ENCODE measurements at places on chromosomes 13 and 19. TPM values are rescaled to one million over a fixed set of nuclear protein-coding genes. Genes with fewer than 3 reads are reported as not detected.

The KDELR1 gene
- total RNA-seq, result 88.1 TPM

The RFXAP gene
- 13.0 TPM for total RNA-seq

The MEIS3 gene
- 0.63 TPM for total RNA-seq

The SERPINE3 gene
- not detected for total RNA-seq

The ZNF439 gene
- total RNA-seq, result 4.8 TPM

The TEX26 gene
- not detected for total RNA-seq

GRCh38 chr13:111027458-111028439, 87.4 kb upstream of the ARHGEF7 start:
- no peak overlapping the region for H3K4me3 ChIP-seq
- H3K27ac ChIP-seq, result no peak overlapping the region
- H3K27me3 ChIP-seq, result peaks cover 26% of the 10 kb centered on the region

DNA sequence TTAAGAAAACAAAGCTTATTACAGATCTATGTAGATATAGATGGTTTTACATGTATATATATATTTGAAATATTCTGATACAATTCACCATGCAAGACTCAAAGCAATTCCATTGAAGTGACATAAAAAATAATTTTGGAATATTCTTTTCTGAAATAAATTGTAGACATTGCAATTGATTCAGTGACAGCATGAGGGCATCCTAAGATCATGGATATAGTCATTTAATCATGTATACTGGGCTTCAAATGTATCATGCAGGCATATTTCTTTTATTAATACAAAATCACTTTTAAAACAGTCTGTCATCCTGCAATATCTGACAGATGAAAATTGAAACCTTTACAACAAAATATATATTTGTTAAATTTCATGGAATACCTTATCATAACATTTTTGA, 286.7 kb upstream of the SLITRK6 start:
- H3K4me1 ChIP-seq, result no peaks in the 10 kb centered on the region
- H3K27me3 ChIP-seq, result no peaks in the 10 kb centered on the region
- H3K27ac ChIP-seq, result no peak overlapping the region

DNA sequence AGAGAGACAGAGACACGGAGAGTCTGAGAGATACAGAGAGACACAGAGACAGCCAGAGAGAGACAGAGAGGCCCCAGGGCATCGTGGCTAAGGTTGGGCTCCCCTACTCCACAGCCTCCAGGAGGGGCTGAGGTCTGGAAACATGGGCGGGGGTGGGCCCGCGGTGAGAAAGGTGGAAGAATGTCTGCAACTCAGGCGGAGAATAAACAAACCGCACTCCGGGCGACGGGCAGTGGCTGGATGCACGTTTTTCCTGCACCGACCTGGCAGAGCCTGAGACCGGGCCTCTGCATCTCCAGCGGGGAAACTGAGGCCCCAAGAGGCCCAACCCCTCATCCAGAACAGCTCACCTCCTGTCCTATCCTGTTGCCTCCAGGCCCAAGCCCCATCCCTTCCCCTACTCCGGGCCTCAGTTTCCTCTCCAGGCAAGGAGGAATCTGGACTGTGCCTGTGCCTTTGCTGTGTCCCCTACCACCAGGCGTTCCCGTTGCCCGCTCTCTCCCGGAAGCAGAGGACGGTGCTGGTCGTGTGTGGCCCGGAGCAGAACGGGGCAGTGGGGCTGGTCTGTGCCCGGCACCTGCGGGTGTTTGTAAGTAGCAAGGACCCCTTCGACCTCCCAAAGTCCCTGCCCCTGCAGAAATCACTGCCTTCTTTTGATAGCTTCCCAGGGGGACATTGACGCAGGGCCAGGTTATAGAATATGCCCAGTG, 3.4 kb upstream of the CILP2 start:
- H3K4me1 ChIP-seq, result peaks cover 22% of the 10 kb centered on the region
- no peak for DNase-seq
- H3K27me3 ChIP-seq, result peaks cover 5% of the 10 kb centered on the region
- H3K27ac ChIP-seq, result no peak overlapping the region
- no peak overlapping the region for H3K4me3 ChIP-seq

- no peaks in the 10 kb centered on the region for H3K36me3 ChIP-seq
- H3K27me3 ChIP-seq, result no peaks in the 10 kb centered on the region
- H3K4me1 ChIP-seq, result peaks cover 21% of the 10 kb centered on the region
- H3K4me3 ChIP-seq, result no peak overlapping the region
- no peak overlapping the region for H3K27ac ChIP-seq
- DNase-seq, result no peak
Observed at GRCh38 chr19:52743091-52743490, 8.2 kb upstream of the ZNF611 start.
